Activated CD8-positive, alpha-beta memory T cell treated with anti-CD3 and anti-CD28 coated beads, Interleukin-2, amount 10 ng/mL, durations not matched to agents 7 days and 5 days (primary cell): ENCODE measurements at places on chromosomes 6 and 20. TPM values are rescaled to one million over a fixed set of nuclear protein-coding genes. Genes with fewer than 3 reads are reported as not detected.

The FRK gene
- total RNA-seq: 0.12 TPM

The TRIM15 gene
- not detected for total RNA-seq

The CD83 gene
- total RNA-seq: 6.0 TPM

The PABPC1L gene
- total RNA-seq: 126 TPM

The COL20A1 gene
- total RNA-seq: not detected

The CDH4 gene
- not detected for total RNA-seq

The PRL gene
- total RNA-seq: not detected

The DPPA5 gene
- not detected for total RNA-seq

The ATXN1 gene
- 84.6 TPM for total RNA-seq

The SRMS gene
- not detected for total RNA-seq

The TRIM31 gene
- total RNA-seq: not detected

The ASIP gene
- not detected for total RNA-seq

DNA sequence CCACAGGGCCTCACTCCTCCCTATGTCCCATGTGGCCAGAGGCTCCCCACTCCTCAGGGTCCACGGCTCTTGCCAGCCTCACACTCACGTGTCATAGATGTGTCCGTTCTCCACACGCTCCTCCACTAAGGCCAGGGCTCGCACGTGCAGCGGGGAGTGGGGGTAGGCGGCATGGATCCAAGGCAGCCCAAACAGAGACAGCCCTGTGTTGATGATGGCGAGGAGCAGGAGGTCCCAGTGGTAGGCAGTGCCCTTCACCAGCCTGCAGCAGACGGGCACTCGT, 10.3 kb downstream of the SLC4A11 start:
- H3K27me3 ChIP-seq: no peaks in the 10 kb centered on the region
- H3K36me3 ChIP-seq: no peaks in the 10 kb centered on the region
- no peak overlapping the region for H3K27ac ChIP-seq

GRCh38 chr6:44342052-44342451, 398 bp upstream of the SPATS1 start:
- DNase-seq: no peak
- peaks cover 55% of the 10 kb centered on the region for H3K27me3 ChIP-seq
- no peak overlapping the region for H3K4me3 ChIP-seq
- H3K27ac ChIP-seq: no peak overlapping the region

GRCh38 chr6:167049275-167049674, 50.1 kb downstream of the CEP43 start:
- no peak overlapping the region for H3K4me3 ChIP-seq
- H3K27ac ChIP-seq: no peak overlapping the region
- DNase-seq: no peak

- no peak for DNase-seq
- peaks cover under 1% of the 10 kb centered on the region for H3K27me3 ChIP-seq
- no peak overlapping the region for H3K27ac ChIP-seq
- no peak overlapping the region for H3K4me3 ChIP-seq
- no peaks in the 10 kb centered on the region for H3K4me1 ChIP-seq
Measured at GRCh38 chr6:56720882-56721281, 78.2 kb upstream of the DST start.

GRCh38 chr20:34189572-34190163, 51.6 kb upstream of the ASIP start:
- no peak overlapping the region for H3K4me3 ChIP-seq
- H3K27me3 ChIP-seq: peaks cover 61% of the 10 kb centered on the region
- H3K27ac ChIP-seq: no peak overlapping the region
- no peaks in the 10 kb centered on the region for H3K36me3 ChIP-seq

DNA sequence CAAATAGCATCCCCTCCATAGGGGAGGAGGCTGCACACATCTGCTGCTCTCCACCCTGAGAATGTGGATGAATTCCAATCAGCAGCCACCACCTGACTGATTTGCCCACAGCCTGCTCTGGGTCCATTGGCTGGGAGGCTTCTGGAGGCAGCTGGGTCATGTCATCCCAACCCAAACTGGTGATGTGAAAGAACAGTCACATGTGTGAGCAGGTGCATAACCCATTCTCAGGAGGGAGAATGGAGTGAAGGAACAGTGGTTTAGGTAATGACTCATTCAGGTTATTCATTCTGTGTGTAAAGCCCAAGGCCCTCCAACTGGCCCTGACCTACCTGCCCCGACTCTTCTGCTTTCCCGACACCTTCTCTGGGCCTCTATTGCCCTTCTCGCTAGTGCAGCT, 90.9 kb upstream of the GCM1 start:
- H3K4me3 ChIP-seq: no peak overlapping the region
- no peaks in the 10 kb centered on the region for H3K27me3 ChIP-seq
- no peak for DNase-seq
- H3K4me1 ChIP-seq: peaks cover 29% of the 10 kb centered on the region
- peaks cover 9% of the 10 kb centered on the region for H3K36me3 ChIP-seq
- no peak overlapping the region for H3K27ac ChIP-seq

- peak within 1 kb of the TSS; percentile 80 for H3K4me3 ChIP-seq
- DNase-seq: peak; percentile 71
- H3K4me1 ChIP-seq: peaks cover 23% of the 10 kb centered on the region
Measured at GRCh38 chr20:63739130-63740069, at the start of gene SLC2A4RG. Gene SLC2A4RG, plus strand, starts transcription at chr20:63739776. Its CDS starts 137 bp downstream, at chr20:63739913.

- no peak for DNase-seq
- peaks cover 3% of the 10 kb centered on the region for H3K27me3 ChIP-seq
- no peak overlapping the region for H3K4me3 ChIP-seq
- no peak overlapping the region for H3K27ac ChIP-seq
- no peaks in the 10 kb centered on the region for H3K4me1 ChIP-seq
Measured at GRCh38 chr6:903761-904160, 210.8 kb upstream of the EXOC2 start.

- no peak for DNase-seq
- no peak overlapping the region for H3K4me3 ChIP-seq
- no peaks in the 10 kb centered on the region for H3K27me3 ChIP-seq
- H3K4me1 ChIP-seq: peaks cover 7% of the 10 kb centered on the region
- H3K27ac ChIP-seq: no peak overlapping the region
Measured at GRCh38 chr20:39829661-39830060, 859.4 kb downstream of the MAFB start.

DNA sequence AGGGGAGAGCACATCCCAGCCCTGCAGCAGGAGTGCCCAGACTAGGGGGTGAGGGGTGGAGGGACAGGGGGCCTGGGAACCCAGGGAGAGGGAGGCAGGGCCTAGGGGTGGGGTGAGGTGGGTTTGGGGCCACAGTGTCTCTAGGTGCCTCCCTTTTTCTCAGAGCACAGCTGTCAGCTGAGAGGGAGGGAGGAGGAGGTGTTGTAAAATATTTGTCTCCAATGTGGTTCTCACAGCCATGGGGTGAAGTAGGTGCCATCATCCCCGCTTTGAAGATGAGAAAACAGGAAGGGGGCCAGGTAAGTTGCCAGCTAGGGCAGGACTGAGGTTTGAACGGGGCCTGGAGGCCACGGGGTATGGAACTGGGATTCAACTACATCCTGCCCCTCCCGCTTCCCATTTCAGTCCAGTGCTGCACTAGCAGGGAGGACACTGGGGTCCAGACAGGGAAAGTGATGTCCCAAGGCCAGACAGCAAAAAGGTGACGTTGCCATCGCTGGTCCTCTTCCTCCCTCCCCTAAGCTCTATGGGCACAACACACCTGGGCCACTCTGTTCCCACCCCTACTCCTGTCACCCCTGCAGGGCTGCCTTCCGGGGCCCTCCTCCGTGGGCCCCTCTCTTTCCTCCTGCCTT, 20.3 kb downstream of the PACSIN1 start:
- DNase-seq: no peak
- no peaks in the 10 kb centered on the region for H3K36me3 ChIP-seq
- H3K4me1 ChIP-seq: peaks cover 49% of the 10 kb centered on the region
- H3K27me3 ChIP-seq: peaks cover 5% of the 10 kb centered on the region
- H3K4me3 ChIP-seq: no peak overlapping the region

DNA sequence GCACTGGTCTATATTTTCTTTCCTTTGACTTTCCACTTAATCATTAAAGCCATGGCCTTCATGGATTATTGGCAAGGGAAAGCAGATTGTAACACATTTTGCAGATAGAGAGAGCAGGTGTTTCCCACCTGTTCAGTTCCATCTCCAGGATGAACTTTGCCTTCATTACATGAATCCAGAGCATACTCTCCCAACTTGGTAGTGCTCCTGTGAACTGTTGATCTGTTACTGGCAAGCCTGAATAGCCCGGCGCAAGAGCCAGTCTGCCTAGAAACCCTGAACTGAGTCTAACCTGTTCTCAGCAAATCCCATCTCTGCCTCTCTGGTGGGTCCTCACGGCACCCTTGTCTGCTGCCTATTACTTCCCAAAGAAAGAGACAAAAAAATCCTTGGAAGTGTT, 210.3 kb downstream of the PLCB1 start:
- DNase-seq: no peak
- H3K4me1 ChIP-seq: no peaks in the 10 kb centered on the region
- H3K36me3 ChIP-seq: no peaks in the 10 kb centered on the region
- no peaks in the 10 kb centered on the region for H3K27me3 ChIP-seq
- H3K4me3 ChIP-seq: no peak overlapping the region

DNA sequence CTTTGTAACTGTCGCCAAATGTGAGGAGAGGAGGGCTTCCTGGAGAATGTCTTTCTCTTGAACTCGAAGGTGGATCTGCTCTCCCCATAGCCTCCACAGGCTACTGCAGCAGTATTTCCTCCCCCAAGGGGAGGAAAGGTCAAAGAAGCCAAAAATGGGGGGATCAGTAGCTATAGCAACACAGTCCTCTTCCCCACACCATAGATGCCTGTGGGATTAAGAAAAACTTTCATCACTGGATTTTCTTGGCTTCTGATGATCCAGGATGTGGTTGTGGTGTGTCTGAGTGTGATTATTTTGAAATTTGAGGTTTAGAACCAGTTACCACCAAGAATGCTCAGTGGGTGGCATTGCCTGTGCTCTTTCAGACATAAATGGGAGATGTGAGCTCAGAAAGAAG, 140.1 kb upstream of the SPACA1 start:
- H3K27me3 ChIP-seq: peaks cover 61% of the 10 kb centered on the region
- DNase-seq: peak; percentile 58
- peak overlapping the region; percentile 41 for H3K27ac ChIP-seq
- H3K4me3 ChIP-seq: peak overlapping the region; percentile 2
- H3K4me1 ChIP-seq: peaks cover 28% of the 10 kb centered on the region

- peaks cover 25% of the 10 kb centered on the region for H3K4me1 ChIP-seq
- peaks cover 51% of the 10 kb centered on the region for H3K27me3 ChIP-seq
- no peaks in the 10 kb centered on the region for H3K36me3 ChIP-seq
- H3K4me3 ChIP-seq: no peak overlapping the region
Measured at GRCh38 chr20:62984666-62985443, 21.9 kb downstream of the BHLHE23 start.

- H3K4me3 ChIP-seq: no peak overlapping the region
- H3K36me3 ChIP-seq: peaks cover 52% of the 10 kb centered on the region
- no peak for DNase-seq
Measured at GRCh38 chr6:13318821-13319220, 9.5 kb downstream of the TBC1D7 start.

GRCh38 chr6:168318579-168319278, 848 bp downstream of the DACT2 start:
- no peak overlapping the region for H3K4me3 ChIP-seq
- no peaks in the 10 kb centered on the region for H3K4me1 ChIP-seq
- H3K36me3 ChIP-seq: no peaks in the 10 kb centered on the region
- no peak overlapping the region for H3K27ac ChIP-seq

DNA sequence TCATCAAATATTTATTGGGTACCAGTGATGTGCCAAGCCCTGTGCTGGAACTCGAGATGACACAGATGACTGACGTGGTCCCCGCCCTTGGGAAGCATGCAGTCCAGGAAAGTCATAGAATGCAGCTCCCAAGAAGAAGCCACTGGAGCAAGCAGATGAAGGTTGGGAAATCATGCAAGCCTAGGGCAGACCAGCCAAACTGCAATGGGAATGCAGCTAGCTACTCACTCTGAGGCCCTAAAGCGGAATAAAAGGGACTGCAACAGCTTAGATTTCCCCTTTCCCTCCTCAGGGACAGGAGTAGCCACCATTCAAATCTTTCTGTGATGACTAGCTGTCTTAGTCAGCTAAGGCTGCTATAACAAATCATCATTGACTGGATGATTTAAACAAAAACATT, 152.2 kb downstream of the MAFB start:
- no peak overlapping the region for H3K27ac ChIP-seq
- H3K4me3 ChIP-seq: no peak overlapping the region
- H3K36me3 ChIP-seq: no peaks in the 10 kb centered on the region
- H3K27me3 ChIP-seq: no peaks in the 10 kb centered on the region
- no peaks in the 10 kb centered on the region for H3K4me1 ChIP-seq

GRCh38 chr6:144265061-144265357, 20.1 kb upstream of the UTRN start:
- DNase-seq: no peak
- H3K4me1 ChIP-seq: no peaks in the 10 kb centered on the region
- no peak overlapping the region for H3K27ac ChIP-seq
- H3K36me3 ChIP-seq: no peaks in the 10 kb centered on the region
- no peak overlapping the region for H3K4me3 ChIP-seq

- H3K4me3 ChIP-seq: no peak overlapping the region
- H3K27ac ChIP-seq: no peak overlapping the region
- DNase-seq: no peak
Measured at GRCh38 chr20:59992526-59993084, 34.4 kb downstream of the CDH26 start.

- H3K4me3 ChIP-seq: no peak overlapping the region
- no peaks in the 10 kb centered on the region for H3K27me3 ChIP-seq
- no peak for DNase-seq
- H3K4me1 ChIP-seq: no peaks in the 10 kb centered on the region
- no peak overlapping the region for H3K27ac ChIP-seq
Measured at GRCh38 chr6:8329562-8329961, 105.8 kb downstream of the SLC35B3 start.

DNA sequence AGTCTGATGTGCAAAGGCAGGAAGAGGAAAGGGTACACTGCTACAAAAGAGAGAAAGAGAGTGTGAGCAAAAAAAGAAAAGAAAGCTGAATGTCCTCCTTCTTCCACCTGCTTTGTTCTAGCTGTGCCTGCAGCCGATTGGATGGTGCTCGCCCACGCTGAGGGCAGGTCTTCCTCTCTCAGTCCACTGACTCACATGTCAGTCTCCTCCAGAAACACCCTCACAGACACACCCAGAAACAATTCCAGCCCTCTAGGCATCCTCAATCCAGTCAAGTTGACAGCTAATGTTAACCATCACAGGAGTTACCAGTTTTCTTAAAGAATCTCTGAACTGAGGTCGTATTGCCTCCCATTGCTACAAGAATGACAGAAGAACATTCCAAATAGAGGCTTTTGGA, 411.9 kb upstream of the SASH1 start:
- H3K36me3 ChIP-seq: no peaks in the 10 kb centered on the region
- DNase-seq: no peak
- no peak overlapping the region for H3K4me3 ChIP-seq
- H3K4me1 ChIP-seq: no peaks in the 10 kb centered on the region

DNA sequence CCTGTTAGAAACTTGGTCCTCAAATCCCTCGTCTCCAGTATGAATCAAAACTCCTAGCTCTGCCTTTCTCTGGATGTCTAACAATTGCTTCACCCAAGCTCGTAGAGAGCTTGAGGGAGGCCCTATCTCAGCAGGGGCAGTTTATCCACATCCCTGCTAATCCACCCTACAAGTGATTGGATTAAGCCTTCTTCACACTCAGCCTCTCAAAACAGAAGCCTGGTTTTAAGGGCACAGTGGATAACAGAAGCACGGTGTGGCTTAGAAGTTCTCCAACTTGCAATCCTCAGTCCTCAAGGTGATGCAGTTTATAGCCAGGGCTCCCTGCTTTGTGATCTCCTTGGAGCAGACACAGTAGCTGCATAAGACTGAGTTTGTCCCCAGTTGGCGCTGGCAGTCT, 383.9 kb downstream of the KIF16B start:
- DNase-seq: no peak
- no peaks in the 10 kb centered on the region for H3K4me1 ChIP-seq
- no peak overlapping the region for H3K27ac ChIP-seq
- H3K4me3 ChIP-seq: no peak overlapping the region

GRCh38 chr20:12372557-12372956, 454.9 kb downstream of the BTBD3 start:
- no peaks in the 10 kb centered on the region for H3K4me1 ChIP-seq
- no peak overlapping the region for H3K4me3 ChIP-seq
- DNase-seq: no peak
- no peaks in the 10 kb centered on the region for H3K27me3 ChIP-seq
- no peak overlapping the region for H3K27ac ChIP-seq
